Mucosa of gallbladder (tissue), 1 donor: ENCODE measurements at places on chromosomes 6 and 20. TPM values are rescaled to one million over a fixed set of nuclear protein-coding genes. Genes with fewer than 3 reads are reported as not detected.

DNA sequence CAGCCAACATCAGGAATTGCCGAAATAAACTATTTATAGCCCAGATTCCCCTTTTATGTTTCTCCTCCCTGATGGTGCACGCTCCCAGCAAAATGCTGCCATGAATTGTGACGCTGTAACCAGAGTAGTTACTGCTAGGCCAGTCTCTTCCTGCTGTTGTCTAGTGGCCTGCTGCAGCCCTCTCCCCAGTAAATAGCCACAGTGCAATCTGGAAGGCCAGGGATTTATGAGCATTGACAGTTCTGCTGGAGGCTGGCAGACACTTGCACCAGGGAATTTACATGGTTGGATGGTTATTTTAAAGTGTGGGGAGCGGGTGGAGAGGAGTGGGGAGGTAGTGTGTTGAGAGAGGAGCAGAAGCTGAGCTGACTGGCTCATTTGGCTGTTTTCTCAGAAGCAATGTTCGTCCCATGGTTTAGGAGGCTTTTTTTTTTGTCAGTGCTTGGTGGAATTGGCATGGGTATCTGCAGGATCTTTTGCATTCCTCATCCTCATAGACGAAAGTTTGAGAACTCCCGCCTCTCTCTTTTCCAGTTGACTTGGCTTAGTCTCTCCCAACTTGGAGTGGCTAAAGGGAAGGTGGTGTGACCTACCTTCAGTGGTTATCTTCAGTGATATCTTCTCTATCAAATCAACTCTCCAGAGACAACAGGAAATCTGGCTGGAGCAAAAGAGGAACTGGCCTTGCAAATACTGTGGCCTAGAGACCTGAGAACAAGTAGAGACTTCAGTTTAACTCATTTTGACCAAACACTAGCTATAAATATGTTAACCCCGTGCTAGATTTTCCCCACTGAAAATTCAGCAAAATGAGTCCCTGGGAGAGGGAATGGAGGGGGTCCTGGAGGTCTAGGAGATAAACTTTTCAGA lies 99.3 kb upstream of the VSTM2L start:
- no peak for DNase-seq

- no peak for DNase-seq
These were observed 2.1 kb upstream of the TNFAIP3 start for GRCh38 chr6:137864812-137865508.

PDE10A gene
- 29.0 TPM for total RNA-seq

MRAP2 gene
- 1.9 TPM for total RNA-seq
